ENCODE measurements at places on chromosomes 5 and 9. TPM values are rescaled to one million over a fixed set of nuclear protein-coding genes. Genes with fewer than 3 reads are reported as not detected.

The PCDHA1 gene
- not detected for total RNA-seq

The ZFP2 gene
- 3.5 TPM for total RNA-seq

The IL4 gene
- not detected for total RNA-seq

The ECM2 gene
- 19.7 TPM for total RNA-seq

The MAN2A1 gene
- total RNA-seq, result 40.2 TPM

The NMUR2 gene
- total RNA-seq, result not detected

The MEF2C gene
- 51.4 TPM for total RNA-seq

The SH3TC2 gene
- total RNA-seq, result 8.3 TPM

The BTNL3 gene
- total RNA-seq, result not detected

DNA sequence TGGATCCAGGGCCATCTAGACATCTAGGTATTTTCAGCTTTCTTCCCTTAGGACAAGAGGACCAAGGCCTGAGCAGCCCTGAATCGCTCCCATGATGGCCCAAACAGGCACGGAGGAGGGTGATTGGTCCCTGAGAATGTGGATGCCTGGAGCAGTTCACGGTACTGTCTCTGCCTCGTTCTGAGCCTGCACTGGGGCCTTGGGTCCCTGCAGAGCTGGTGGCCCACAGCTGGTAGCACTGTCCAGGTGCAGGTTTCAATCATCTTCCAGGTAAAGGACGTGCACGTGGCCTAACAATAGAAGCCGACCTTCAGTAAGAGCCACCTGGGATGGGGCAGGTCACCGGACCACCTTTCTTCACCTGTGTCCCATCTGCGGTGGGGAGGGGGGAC lies 19.4 kb upstream of the FCN1 start:
- no peak for DNase-seq

DNA sequence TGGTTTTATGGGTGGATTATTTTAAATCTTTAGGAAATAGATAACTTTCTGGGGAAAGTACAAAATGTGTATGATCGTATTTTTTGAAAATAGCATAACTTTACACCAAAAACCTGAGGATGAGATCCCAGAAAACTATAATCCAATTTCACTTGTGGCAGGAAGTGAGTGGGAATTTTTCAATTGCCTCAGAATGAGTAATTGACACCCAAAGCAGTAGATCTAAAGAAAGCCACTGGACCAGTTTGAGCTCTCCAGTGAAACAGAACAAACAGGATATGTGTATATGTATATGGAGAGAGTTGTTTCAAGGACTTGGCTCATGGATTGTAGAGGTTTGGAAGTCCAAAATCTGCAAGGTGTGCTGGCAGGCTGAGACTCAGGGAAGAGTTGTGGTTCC lies 109.2 kb upstream of the SHB start:
- DNase-seq, result no peak

GRCh38 chr5:108201721-108202120 lies 180.2 kb downstream of the FBXL17 start:
- no peak for DNase-seq

GRCh38 chr5:128684961-128685360 lies 146.9 kb upstream of the FBN2 start:
- no peak for DNase-seq

DNA sequence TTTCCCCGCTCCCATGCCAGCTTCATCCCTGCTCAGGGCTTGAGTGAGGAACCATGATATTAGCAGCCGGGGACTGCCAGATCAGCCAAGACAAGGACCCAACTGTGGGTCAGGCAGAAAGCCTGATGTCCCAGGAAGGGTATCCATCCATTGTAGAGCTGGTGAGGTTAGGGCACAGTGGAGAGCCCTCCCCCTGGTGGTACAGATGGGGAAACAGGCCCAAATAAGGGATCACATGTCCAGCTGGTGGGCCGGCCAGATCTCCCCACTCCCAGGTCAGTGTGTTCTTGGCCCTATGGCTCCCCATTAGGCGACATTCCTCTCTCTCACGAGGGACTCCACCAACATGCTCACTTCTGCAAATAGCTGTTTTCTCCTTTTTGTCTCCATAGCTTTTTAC lies 9.0 kb downstream of the CDX1 start:
- no peak for DNase-seq

DNA sequence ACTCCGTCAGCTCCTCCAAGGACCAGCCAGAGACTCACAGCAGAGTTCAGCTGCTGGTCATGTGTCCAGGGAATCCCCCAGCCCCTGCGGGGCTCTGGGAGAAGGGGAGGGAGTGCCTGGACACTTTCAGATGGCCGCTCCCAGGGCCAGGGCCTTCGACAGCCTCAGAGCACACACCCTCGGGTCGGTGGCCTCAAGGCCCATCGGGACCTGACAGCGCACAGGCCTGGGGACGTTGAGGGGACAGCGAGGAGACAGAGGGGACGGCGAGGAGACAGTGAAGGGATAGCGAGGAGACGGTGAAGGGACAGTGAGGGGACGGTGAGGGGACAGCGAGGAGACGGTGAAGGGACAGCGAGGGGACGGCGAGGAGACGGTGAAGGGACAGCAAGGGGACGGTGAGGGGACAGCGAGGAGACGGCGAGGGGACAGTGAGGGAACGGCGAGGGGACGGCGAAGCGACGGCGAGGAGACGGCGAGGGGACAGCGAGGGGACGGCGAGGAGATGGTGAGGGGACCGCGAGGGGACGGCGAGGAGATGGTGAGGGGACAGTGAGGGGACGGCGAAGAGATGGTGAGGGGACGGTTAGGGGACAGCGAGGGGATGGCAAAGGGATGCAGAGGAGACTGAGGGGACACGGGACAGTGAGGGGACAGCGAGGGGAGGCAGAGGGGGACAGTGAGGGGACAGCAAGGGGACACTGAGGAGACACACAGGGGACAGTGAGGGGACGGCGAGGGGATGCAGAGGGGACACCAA lies 47.3 kb downstream of the SLC12A7 start:
- no peak for DNase-seq

- DNase-seq, result no peak
Measured at GRCh38 chr5:151296974-151297373, 6.6 kb downstream of the SLC36A3 start.

DNA sequence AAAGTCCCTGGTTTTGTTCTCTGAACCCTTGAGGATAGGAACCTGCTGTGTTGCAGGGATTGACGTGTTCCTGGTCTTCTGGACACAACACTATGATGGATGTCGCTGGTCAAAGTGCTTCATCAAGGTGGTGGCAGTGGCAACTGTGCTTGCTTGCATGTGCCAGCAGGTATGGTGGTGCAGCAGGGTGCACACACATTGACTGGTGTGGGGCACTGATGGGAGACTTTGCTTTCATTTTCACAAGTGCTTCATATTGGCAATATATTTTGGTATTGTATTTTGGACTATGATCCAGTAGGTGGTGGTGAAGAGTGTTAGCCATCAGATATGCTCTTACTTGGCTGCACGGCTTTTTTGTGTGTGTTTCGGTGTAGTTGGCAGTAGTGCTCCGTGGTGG lies 479.8 kb upstream of the CTNND2 start:
- DNase-seq, result no peak

GRCh38 chr9:105405514-105406131 lies 42.2 kb upstream of the FSD1L start:
- no peak for DNase-seq

GRCh38 chr5:41218929-41219657 lies 5.8 kb upstream of the C6 start:
- no peak for DNase-seq

DNA sequence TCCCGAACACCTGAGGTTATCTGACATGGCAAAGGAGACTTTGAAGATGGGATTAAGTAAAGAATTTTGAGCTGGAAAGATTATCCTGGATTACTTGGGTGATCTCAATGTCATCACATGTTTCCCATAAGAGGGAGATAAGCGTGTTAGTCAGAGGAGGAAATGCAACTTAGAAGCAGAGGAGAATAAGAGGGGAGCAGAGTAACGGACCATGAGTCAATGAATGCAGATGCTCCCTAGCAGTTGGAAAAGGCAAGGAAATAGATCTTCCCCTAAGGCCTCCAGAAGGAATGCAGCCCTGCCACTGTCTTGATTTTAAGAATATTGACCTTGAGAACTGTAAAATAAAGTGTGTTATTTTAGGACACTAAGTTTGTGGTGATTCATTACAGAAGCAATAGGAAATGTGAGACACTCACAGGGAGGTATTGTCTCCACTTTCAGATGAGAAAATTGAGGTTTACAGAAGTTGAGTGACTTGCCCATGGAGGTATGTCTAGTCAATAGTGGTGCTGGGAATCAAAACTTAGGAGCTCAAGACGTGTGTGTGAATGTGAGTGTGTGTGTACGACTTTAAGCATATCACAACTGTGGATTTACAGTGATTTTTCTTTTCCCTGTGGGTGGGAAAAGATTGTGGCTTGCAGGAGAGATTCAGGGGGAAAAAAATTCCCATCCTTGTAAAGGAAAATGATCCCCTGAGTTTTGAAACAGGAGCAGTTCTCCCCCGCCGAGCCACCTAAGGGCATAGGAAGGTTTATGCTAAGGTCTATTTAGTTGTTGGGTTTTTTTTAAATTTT lies 125.3 kb downstream of the TRIM32 start:
- DNase-seq, result no peak

- DNase-seq, result no peak
Measured at GRCh38 chr5:153585622-153586277, 95.3 kb downstream of the GRIA1 start.

DNA sequence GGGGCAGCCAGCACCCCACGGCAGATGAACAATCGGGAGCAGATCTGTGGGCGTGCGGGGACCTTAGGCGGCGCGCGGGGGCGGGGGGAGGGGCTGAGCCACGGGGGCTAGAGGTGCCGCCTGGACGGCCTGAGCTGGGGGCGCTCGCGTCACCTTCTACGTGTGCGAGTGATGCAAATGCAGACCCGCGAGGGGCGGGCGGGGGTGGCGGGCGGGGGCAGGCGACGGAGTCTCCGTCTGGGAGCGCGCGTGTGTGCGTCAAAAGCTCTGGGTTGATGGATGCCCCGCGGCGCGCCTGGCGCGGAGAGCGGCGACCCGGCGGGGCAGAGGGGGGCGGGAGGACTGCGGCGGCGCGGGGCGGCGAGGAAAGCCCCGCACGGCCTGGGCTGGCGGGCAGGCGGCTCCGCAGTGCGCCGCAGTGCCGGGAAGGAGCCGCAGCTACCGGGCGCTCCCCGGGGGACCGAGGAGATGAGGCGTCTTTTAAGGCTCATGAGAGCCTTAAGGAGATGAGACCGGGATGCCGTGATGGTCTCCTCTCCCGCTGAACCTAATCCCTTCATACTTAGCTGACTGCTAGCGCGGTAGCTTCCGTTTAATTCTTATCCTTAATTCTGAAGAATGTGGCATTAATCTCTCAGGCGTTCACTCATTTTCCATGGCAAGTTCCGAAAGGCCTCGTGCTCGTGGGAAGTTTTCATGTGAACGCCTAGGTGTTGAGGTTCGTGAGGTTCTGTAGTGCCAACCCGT lies 1.5 kb downstream of the SV2C start:
- no peak for DNase-seq

DNA sequence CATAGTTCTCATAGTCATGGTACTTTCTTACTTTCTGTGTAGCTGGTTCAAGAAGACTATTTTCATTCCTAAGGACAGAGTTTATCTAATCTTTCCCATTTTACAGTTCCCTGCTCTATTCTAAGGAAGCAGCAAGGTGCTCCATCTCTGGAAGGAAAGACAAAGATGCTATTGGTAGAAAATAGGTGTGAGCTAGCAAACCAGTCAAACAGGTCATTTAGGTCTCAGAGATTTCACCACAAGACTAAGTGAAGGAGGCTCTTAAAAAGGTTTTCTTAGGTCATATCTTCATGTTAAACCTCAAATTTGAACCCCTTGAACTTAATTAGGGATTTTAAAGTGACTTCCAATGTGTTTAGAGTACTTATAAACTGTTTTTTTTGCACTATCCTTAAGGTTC lies 62.6 kb downstream of the ADAMTSL1 start:
- DNase-seq, result no peak

DNA sequence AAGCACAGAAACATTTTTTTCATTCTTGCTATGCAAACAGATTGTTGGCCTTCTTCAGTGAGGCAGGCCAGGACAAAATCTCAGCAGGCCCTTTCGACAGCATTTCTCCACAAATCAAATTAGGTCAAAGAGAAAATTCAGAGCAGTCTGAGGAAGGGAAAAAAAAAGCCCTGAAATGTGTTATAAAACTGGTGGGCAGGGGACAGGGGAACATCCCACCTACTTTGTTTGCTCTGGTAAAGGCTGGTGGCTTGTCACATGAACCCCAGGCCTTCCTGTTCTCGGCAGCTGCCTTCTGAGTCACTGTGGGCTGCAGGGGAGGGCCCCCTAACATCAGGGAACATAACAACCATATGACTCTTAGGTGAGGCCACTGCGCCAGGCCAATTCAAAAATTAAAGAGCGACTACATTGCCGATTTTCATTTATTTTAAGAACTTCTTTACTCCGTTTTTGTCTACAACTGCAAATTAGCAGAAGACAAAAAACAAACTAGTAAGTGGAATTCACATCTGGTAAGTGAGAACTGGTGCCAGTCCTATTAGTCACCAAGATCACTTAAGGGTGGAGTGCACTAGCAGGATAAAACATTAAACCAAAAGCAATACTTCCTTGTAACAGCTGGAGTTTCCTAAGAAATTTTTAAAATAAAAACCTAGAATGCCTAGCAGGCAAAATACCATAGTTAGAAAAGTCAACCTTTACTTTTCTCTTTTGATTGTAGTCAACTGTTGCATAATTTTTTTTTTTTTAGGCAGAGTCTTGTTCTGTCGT lies 46.2 kb upstream of the DENND4C start:
- peak; percentile 95 for DNase-seq

GRCh38 chr5:122358372-122358979 lies 46.4 kb downstream of the SNCAIP start:
- DNase-seq, result no peak

GRCh38 chr5:74402553-74402952 lies 238.0 kb downstream of the ENC1 start:
- no peak for DNase-seq

DNA sequence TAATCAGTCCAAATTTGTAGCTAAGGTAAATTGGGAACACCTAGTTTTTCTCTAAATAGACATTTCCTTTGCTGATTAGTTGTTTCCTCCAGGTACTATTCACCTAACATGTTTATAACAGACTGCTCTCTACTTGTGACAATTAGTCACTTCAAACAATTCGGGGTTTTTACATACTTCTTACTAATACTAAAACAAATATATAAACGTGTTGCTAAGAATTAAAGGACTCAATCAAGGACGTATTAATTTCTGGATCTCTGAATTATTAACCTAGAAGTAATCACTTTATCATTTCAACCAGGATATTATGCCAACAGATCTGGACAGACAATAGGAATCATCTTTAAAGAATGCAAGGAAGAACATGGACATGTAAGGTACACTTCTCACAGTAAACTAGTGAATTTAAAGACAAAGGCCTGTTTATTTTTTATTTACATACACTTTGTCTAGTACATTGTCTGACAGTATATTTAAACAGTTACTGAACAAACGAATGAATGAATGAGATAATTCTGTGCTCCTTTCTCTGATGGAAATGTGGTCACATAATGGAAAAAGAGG lies 22.3 kb downstream of the PJA2 start:
- no peak for DNase-seq

DNA sequence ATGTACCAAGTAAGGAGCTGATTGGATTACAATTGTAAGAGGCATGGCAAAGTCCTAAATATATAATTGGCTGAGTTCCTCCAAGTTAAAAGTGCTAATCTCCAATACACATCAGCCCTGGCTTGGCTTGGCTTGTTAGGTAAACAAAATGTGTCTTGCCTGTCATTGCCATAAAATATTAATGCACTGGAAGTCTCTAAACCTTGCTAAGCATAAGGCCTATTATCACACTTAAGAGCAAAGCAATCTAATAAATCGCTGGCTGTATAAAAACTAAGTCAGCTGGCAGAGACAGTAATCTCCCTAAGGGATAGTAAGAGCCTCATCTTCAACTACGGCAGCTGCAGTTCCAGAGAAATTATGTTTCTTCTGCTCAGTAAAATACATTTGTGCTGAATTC lies 418.6 kb upstream of the GRAMD2B start:
- DNase-seq, result no peak

GRCh38 chr9:86924206-86924605 lies 23.1 kb downstream of the GAS1 start:
- DNase-seq, result no peak

Measured in sigmoid colon (tissue), 7 donors.